ENCODE measurements at places on chromosomes 6 and 20. TPM values are rescaled to one million over a fixed set of nuclear protein-coding genes. Genes with fewer than 3 reads are reported as not detected.

The FOXA2 gene
- total RNA-seq, result not detected

The LCA5 gene
- total RNA-seq, result 3.3 TPM

The COL21A1 gene
- total RNA-seq, result 0.06 TPM

The AKAP12 gene
- total RNA-seq, result 553 TPM

The ZNF311 gene
- 0.50 TPM for total RNA-seq

The RAB32 gene
- total RNA-seq, result 70.1 TPM

The TINAG gene
- total RNA-seq, result not detected

The BPI gene
- not detected for total RNA-seq

The C6orf141 gene
- total RNA-seq, result 55.0 TPM

The OPRM1 gene
- not detected for total RNA-seq

The TGM3 gene
- total RNA-seq, result not detected

The IPCEF1 gene
- total RNA-seq, result 0.32 TPM

The MUCL3 gene
- not detected for total RNA-seq

The OVOL2 gene
- not detected for total RNA-seq

The SLC17A1 gene
- not detected for total RNA-seq

The PRDM13 gene
- total RNA-seq, result not detected

The ZFP57 gene
- not detected for total RNA-seq

The GJA1 gene
- total RNA-seq, result 353 TPM

The IRF4 gene
- under 0.01 TPM for total RNA-seq

The CNKSR3 gene
- total RNA-seq, result 22.3 TPM

The BPIFB2 gene
- not detected for total RNA-seq

The ULBP1 gene
- total RNA-seq, result 0.16 TPM

The CRYBG1 gene
- total RNA-seq, result 38.2 TPM

The COL11A2 gene
- total RNA-seq, result 0.16 TPM

The ID1 gene
- total RNA-seq, result 282 TPM

The UNC5CL gene
- total RNA-seq, result under 0.01 TPM

The DLK2 gene
- 1.1 TPM for total RNA-seq

The PRRC2A gene
- 56.6 TPM for total RNA-seq

The TRDN gene
- total RNA-seq, result not detected

The MLIP gene
- total RNA-seq, result 1.1 TPM

The TRIM10 gene
- total RNA-seq, result not detected

The COX4I2 gene
- not detected for total RNA-seq

The BACH2 gene
- 0.16 TPM for total RNA-seq
